ENCODE measurements at places on chromosomes 3 and 15.
A peak's percentile ranks its signal among the peaks of the same experiment; 100 is the strongest.

DNA sequence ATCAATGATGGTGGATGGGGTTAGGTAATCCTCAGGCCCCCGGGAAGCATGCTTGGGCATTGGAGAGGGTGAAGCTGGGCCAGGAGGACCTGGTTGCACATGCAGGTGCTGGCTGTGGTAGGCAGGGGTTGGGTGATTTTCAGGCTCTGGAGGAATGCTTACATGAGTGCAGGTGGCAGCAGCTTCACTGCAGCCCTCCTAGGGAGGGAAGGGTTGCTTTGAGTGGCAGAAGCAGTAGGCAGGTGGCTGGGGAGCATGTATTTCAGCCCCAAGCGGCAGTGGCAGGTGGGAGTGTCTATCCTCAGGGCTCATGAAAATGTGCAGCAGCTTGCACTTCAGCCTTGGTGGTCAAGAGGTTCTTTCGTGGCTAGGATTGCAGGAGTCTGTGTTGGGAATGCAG, 230.0 kb upstream of the CTNNB1 start:
- no peak for DNase-seq

DNA sequence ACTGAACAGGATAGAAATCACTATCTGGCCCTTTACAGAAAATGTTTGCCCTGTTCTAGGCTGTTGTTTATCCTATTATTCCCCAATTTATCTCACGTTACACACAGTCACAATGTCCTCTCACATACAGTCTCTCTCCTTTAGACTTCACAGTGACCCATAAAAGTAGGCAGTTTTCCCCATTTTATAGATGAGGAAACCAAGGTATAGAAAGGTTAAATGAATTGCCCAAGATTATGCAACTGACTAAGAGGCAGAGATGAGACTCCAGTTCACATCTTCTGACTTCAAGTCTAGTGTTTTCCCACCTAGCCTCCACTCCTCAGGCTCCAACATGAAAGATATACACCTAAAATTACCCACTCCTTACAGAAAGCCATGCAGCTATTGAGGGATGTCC, 99.3 kb upstream of the PLCL2 start:
- DNase-seq, result no peak

DNA sequence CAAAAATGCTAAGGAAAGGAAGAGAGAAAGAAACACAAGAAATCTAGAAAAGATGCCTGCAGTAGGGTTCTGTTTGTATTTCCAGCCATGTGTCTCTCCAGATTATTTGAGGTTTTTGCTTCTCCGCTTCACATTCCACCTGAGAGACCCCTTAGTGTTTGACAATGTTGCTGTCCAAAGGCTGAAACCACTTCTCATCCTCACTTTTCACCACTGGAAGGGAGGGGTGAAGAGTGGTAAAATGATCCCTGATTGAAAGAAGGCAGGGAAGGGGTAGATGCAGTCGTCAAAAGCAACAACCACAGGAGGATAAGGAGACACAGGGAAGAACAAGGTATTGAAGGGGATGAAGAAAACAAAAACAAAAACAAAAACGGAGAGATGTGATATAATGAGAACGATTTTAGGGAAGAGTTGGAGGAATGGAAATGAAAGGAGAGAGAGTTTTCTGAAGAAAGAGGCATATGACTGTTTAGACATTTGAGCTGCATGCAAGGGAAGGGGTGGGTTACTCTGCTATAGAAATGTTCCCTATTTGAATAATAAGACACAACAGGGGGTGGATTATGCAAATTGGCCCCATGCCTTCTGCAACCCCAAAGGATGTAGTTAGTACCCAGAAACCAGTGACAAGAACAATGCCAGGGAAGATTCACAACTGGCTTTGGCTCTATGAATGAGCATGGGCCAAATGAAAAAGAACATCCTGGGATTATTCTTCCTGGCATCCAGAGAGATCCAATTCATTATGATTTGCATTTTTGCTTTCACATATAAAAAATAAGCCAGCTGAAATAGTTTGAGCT, 235.9 kb downstream of the GAP43 start:
- DNase-seq, result no peak

DNA sequence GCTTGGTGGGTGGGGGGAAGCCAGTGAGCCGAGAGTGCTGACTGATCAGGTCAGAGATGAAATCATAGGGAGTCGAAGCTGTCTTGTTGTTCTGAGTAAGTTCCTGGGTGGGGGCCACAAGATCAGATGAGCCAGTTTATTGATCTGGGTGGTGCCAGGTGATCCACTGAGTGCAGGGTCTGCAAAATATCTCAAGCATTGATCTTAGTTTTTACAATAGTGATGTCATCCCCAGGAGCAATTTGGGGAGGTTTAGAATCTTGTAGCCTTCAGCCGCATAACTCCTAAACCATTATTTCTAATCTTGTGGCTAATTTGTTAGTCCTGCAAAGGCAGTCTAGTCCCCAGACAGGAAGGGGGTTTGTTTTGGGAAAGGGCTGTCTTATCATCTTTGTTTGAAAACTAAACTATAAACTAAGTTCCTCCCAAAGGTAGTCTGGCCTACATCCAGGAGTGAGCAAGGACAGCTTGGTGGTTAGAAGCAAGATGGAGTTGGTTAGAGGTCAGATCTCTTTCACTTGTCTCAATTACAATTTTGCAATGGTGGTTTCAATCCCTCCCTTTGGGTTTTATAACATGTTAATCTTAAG, 18.7 kb upstream of the MTMR14 start:
- DNase-seq, result no peak

GRCh38 chr3:41900265-41900664, 61.6 kb downstream of the ULK4 start:
- DNase-seq, result no peak

- DNase-seq, result no peak
Observed at GRCh38 chr3:177195242-177195991, 1.9 kb downstream of the TBL1XR1 start.

DNA sequence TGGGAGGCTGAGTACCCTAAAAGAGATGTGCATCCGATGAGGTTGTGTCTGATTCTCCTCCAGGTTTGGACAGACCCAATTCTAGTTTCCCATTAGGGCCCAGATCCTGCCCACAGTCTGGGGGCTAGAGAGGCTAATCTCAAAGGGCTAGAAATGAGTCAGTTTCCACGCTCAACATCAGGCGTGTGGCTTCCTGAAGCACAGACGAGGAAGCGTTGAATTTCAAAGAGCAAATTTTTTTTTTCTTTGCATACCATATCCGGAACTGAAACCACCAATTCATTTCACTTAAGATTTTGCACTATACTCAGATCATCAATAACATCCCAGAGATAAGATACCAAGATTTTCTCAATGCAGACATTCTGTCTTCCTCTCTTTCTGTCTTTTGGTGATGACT, 173.8 kb upstream of the BCL6 start:
- DNase-seq, result no peak

- DNase-seq, result no peak
Observed at GRCh38 chr15:69623392-69624154, 171.0 kb downstream of the RPLP1 start.

DNA sequence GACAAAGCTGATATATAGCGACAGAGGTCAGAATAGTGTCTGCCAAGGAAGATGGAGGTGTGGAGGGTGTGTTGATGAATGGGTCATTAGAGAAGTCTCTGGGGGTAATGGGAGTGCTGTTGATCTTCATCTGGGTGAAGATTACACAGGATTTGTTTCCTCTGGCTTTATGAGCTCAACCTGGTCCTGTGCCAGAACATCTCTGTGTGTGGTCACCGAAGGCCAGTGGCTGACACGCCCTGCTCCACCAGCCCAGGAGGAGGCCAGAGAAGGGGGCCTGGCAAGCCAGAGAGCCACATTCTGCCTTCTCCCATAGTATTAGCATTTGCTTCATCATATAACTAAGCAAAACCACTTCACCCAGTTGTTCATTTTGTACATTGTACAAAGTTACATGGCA, 121.1 kb downstream of the ZNF621 start:
- DNase-seq, result no peak

GRCh38 chr15:88865498-88866099, 29.7 kb downstream of the HAPLN3 start:
- no peak for DNase-seq

DNA sequence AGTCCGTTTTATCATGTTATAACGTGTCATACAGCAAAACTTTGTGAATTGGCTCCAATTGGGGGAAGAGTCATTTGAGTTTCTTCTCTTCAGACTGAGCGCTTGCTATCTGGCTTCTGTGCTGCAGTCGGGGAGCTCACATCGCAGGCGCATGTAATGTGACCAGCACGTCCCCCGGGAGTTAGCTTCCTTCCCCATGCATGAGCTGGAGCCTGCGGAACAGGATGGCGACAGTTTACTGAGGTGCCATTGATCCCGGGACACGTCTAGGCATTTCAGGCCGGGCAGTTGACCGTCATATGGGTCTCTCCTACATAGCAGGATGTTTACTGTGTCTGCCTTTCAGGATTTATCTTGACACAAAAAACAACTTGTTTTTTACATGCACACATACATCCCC, 44.8 kb downstream of the CMTM8 start:
- DNase-seq, result no peak

DNA sequence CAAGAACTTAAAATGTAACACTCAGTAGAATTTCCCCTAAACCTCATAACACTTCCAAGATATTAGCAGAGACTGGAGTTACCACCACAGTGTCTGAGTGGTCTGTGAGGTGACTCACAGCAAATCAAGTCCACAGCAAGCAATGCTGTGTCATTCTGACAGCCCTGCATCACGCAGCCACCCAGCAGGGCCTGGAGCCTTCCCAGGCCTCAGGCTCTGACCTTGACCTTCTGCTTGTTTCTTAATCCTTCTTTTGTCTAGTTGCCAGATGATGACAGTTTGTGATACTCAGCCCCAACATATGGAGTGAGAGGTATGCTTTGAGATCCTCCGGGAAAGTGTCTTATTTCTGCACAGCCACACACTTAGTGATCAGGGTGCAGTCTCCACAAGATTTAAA, 82.5 kb downstream of the TOP2B start:
- peak; percentile 71 for DNase-seq

- DNase-seq, result no peak
Observed at GRCh38 chr3:116963802-116964201, 254.2 kb downstream of the TUSC7 start.

DNA sequence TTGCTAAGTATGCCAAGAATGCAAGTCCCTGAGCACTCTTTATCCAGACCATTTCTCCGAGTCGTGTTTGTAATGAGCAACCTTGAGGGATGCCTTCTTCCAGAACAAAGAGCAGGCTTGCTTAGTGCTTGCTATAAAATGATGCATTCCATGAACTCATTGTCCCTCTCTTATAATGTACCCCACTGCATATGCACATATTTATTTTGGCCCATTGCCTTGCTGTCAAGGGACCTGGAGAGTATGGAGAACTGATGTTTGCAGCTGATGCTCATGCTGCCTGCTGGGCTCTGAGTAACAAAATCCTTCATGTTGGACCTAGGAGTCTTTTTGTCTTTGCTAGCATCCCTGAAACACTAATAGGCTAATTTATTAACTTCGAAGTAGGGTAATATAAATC, 97.8 kb upstream of the AADACL2 start:
- DNase-seq, result no peak

- DNase-seq, result no peak
Observed at GRCh38 chr3:29195056-29195455, 85.8 kb upstream of the RBMS3 start.

- DNase-seq, result no peak
Observed at GRCh38 chr15:63463793-63464192, 40.6 kb upstream of the USP3 start.

All from AG04450 (cell line).